ENCODE measurements at places on chromosomes 7 and 10.

DNA sequence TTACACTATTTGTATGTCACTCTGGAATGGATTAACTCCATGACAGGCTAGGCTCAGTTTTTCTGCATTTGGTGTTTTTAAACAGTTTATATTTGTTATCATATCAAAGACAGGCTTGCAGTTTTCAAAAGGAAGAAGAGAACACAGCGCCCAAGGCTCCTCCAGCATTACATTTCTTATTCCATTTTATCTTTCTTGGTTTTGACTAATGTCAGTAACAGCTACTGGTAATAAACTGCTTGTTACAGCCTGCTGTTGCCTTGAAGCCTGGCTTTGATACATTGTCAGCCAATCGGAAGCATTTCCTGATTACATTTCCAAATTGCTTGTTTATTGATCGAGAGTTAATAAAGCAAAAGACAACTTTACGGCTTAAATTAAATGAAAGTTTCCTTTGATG is 166.0 kb upstream of the MDFIC start:
- no peak for DNase-seq

DNA sequence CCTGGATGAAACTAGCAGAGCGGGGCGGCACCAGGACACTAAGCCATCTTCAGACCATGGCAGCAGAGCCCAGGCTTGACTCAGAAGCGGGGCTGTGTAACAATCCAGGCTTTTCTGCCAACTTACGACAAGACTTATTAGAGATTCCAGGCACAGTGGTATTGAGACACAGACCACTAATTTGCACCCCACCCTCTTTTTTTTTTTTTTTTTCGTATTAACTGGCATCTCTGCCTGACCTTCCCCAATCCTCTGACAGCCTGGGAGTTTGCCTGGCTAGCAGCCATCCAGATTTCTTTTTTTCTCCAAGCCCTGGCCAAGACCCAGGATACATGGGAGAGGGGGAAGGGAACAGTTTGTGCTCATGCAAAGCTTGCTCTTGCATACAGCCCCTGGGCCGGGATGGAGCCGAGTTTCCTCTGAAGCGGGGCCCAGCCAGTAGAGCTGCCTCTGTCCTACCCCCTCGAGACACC is 182.4 kb downstream of the PLXNA4 start:
- DNase-seq = no peak

GRCh38 chr10:25766687-25767221 is 167.3 kb upstream of the MYO3A start:
- DNase-seq = no peak

DNA sequence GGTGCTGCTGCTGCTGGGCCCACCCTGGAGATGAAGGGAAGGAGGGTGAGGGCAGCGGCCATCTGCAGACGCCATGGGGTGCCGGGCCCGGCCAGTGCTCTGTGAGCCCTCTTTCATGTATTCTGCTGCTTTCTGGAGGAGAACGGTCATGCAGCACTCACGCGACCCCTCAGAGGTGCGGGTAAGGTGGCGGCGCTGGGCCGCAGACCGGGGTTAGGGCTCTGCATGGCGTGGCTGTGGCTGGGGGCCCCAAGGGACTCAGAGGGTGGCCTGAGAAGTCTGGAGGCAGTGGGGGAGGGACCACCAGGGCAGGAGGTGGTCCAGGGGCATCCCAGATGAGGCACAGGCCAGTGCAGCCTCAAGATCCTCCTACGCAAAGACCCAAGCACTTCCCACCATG is 275.5 kb downstream of the ELFN1 start:
- no peak for DNase-seq

DNA sequence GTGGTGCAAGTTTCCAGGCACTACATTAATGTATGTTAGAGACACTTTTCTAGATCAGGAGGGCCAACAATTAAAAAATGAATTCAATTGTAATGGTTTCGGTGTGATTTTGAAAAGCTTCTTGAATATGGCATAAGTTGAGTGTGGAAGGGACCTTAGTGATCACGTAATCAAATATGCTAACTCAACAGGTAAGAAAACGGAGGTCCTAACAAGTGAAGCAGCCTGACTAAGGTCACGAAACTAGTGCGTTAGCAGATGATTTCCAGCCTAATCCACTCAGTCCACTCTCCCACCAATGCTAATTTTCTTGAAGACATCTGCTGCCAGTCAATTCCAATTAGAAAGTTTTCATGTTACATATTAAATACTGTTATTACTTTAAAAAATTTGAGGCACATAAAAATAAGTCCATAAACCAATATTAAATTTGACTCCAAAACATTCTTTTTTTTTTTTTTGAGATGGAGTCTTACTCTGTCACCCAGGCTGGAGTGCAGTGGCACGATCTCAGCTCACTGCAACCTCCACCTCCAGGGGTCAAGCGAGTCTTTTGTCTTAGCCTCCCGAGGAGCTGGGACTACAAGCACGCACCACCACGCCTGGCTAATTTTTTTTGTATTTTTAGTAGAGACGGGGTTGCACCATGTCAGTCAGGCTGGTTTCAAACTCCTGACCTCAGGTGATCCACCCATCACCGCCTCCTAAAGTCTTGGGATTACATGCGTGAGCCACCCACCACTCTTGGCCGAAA is 2.3 kb upstream of the RSBN1L start:
- no peak for DNase-seq

- no peak for DNase-seq
These were observed 102.0 kb upstream of the FOXP2 start for GRCh38 chr7:114312649-114313048.

DNA sequence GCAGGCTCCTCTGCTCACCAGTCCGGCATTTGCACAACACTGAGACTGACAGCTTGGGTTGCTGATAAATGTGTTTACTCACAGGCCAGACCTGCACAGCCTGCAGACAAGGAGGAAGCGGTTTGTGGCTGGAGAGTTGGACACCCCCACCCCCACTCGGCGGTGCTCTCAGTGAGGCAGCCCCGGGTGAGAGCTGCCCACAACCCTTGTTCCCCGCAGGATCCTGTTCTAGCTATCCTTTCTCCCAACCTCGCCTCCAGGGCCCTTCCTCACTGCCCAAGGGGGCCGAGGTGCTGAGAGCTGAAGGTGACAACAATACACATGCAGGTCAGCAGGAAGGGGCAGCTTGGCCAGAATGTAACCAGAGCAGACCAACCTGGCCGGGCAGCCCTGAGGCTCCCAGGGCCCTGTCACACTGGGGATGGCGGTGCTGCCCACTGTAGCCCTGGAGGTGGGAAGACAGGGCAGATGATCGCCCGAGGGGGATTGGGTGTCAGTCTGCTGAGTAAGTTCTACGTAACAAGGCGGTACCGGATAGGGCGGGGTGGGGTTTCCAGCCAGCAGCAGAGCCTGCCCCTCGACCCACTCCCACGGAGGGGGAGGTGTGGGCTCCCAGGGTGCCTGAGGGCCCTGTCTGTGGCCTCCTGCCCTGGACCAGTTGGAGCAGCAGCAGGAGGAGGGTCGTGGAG is 2.1 kb upstream of the ADAM8 start:
- DNase-seq = no peak

DNA sequence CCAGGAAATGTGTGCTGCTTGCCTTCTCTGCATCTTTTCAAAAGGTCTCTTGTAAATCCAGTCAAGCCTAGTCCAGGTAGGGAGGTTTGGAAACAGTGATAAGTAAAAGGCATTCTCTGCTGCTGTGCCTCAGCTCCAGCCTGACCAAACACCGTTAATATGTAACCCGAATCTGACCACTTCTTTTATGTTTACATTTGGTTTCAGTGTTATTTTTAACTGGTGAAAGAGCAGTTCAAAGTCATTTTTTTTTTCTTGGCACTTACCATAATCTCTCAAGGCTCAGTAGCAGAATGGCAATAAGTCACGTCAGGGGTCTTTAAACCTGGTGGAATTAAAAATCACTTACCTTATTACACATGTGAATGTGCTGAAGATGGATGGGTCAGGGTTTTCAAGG is 216.8 kb downstream of the PTEN start:
- DNase-seq = no peak

- DNase-seq = no peak
These were observed 47.0 kb upstream of the ZNF107 start for GRCh38 chr7:64618785-64619456.

DNA sequence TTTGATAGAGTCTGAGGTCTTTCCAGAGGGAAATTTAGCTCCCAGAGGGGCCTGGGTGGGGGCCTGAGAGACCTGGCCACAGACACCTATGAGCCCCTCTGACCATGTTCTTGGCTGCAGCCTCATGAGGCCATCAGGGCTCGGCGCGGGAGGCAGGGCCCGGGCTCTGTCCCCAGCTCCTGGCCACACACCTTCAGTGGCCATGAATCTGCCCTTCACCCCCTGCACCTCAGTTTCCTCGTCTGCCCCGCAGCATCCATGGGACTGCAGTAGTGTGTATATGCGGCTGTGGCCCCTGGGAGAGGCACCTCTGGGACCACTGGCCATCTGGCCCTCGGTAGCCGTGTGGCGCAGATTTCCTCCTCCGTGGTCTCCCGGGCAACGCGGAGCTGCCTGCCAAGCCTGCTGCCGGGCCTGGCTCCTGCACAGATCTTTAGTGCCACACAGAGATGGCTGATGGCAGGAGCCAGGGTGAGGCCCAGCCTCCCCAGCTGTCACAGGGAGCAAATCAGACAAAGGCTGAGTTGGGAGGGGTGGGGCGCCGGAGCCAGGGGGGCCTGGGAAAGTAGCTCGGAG is 23.6 kb upstream of the ADCYAP1R1 start:
- DNase-seq = no peak

DNA sequence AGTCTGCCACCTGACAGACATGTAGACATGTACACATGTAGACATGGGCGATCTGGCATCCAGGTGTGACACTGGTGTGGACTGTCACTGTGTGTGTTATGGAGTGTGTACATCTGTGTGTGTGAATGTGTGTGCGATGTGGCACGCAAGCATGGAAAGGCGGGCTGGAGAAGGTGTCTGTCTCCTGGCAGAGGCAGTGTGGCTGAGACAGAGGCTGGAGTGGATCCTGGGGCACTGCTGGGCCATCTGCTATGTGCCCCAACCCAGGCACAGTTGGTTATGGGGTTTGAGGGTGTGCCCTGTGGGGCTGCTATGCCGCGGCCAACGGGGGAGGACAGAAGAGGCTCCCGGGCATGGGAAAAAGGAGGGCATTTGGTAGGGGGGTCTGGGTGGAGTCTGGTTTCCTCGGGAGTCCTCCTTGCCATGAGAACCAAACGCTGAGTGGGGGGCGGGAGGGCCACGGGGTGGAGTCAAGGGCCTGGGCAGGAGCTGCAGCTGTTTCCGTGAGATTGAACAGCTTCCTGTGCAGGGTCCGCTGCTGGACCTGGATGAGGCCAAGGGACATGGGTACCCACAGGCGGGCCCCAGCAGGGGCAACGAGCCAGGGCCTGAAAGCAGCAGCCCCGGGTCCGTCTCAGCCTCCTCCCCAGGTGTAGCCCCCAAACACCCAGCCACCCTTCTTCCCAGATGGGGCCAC is 1.3 kb downstream of the ELN start:
- DNase-seq = no peak

GRCh38 chr10:100184840-100185239 is 989 bp downstream of the ERLIN1 start:
- no peak for DNase-seq

DNA sequence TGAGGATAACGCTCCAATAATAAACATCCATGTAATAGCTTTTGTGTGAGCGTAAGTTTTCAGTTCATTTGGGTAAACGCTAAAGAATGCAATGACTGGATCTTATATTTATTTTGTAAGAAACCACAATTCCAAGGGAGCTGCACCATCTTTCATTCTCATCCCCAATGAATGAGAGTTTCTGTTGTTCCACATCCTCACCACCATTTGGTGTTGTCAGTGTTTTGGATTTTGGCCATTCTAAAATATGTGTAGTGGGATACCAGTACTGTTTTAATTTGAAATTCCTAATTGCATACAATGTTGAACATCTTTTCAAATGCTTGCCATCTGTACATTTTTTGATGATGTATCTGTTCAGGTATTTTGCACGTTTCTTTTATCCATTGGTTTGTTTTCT is 50.9 kb upstream of the SEMA3D start:
- DNase-seq = no peak

Data from activated naive CD8-positive, alpha-beta T cell treated with anti-CD3 and anti-CD28 coated beads, Interleukin-2, amount 50 U/mL, for 16 hours (primary cell).